ENCODE measurements at places on chromosomes 7 and 10. TPM values are rescaled to one million over a fixed set of nuclear protein-coding genes. Genes with fewer than 3 reads are reported as not detected.

Gene PNLIPRP3
- polyA plus RNA-seq = 0.05 TPM

Gene AGR3
- 3.9 TPM for polyA plus RNA-seq

Gene SPDYE2
- not detected for polyA plus RNA-seq

Gene GOLGA7B
- 0.43 TPM for polyA plus RNA-seq

Gene PRTFDC1
- 2.1 TPM for polyA plus RNA-seq

Gene AOAH
- polyA plus RNA-seq = 12.6 TPM

Gene GIMAP4
- 31.1 TPM for polyA plus RNA-seq

Gene GJD4
- polyA plus RNA-seq = 0.06 TPM

Gene PHYHIPL
- 2.3 TPM for polyA plus RNA-seq

Gene OGDH
- 31.9 TPM for polyA plus RNA-seq

Gene GRK5
- 3.2 TPM for polyA plus RNA-seq

Gene CYP26C1
- not detected for polyA plus RNA-seq

Gene SORCS1
- polyA plus RNA-seq = 0.22 TPM

Gene LRGUK
- 0.19 TPM for polyA plus RNA-seq

Gene TMEM229A
- polyA plus RNA-seq = not detected

Gene POLR3A
- polyA plus RNA-seq = 4.9 TPM

Gene MYL10
- not detected for polyA plus RNA-seq

Gene VPS26A
- polyA plus RNA-seq = 13.1 TPM

Gene TBC1D12
- 7.6 TPM for polyA plus RNA-seq

Gene CYP3A4
- polyA plus RNA-seq = 1.3 TPM

Gene PLPP4
- polyA plus RNA-seq = not detected

Gene SPDYE11
- not detected for polyA plus RNA-seq

Gene PRR15
- 1.6 TPM for polyA plus RNA-seq

Gene OIT3
- not detected for polyA plus RNA-seq

Gene SLC26A3
- polyA plus RNA-seq = 0.05 TPM

Gene TRRAP
- 8.3 TPM for polyA plus RNA-seq

Gene HILPDA
- 136 TPM for polyA plus RNA-seq

Gene POMZP3
- polyA plus RNA-seq = 10.3 TPM

Gene PLXNA4
- polyA plus RNA-seq = 11.6 TPM

Gene PTPN20
- polyA plus RNA-seq = 1.3 TPM

Gene SH2D4B
- polyA plus RNA-seq = not detected

Gene PDIA4
- polyA plus RNA-seq = 27.3 TPM

Gene MTPN
- polyA plus RNA-seq = 91.9 TPM

Gene COMTD1
- 33.3 TPM for polyA plus RNA-seq

Measured in adipose tissue (tissue), 3 donors.